ENCODE measurements at places on chromosomes 6 and 20.

- DNase-seq, result no peak
These were observed 48.8 kb downstream of the CTCFL start for GRCh38 chr20:57476084-57476526.

DNA sequence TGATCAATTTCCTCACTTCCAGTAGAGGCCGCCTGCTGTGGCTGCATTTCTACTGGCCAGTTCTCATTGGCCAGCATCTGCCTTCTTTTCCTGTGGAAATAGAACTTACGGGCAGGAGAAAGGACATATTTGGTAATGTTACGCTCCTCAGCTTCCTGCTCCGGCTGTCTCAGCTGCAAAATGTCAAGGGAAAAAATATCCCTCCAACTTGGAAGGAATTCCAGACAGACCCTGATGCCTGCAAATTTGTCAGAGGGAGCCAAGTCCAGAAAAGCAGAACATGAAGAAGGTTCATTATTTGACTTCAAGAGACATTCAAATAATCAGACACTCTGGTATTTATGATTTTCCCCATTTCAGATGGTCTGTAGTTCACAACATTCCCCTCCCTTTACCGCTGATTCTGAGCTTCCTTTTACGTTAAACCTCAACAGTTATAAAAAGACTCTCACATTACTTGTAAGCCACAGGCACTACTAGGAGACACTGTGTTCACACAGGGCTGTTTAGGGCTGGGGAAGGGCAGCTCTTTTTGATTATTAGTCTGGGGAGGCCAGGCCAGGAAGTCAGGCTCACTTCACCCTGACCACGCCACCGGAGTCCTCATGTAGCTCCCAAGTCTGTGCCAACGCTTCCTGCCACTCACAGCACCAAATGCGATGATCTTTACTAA is 179.6 kb upstream of the CCN2 start:
- no peak for DNase-seq

GRCh38 chr6:52552278-52552643 is 24.6 kb downstream of the TRAM2 start:
- DNase-seq, result no peak

DNA sequence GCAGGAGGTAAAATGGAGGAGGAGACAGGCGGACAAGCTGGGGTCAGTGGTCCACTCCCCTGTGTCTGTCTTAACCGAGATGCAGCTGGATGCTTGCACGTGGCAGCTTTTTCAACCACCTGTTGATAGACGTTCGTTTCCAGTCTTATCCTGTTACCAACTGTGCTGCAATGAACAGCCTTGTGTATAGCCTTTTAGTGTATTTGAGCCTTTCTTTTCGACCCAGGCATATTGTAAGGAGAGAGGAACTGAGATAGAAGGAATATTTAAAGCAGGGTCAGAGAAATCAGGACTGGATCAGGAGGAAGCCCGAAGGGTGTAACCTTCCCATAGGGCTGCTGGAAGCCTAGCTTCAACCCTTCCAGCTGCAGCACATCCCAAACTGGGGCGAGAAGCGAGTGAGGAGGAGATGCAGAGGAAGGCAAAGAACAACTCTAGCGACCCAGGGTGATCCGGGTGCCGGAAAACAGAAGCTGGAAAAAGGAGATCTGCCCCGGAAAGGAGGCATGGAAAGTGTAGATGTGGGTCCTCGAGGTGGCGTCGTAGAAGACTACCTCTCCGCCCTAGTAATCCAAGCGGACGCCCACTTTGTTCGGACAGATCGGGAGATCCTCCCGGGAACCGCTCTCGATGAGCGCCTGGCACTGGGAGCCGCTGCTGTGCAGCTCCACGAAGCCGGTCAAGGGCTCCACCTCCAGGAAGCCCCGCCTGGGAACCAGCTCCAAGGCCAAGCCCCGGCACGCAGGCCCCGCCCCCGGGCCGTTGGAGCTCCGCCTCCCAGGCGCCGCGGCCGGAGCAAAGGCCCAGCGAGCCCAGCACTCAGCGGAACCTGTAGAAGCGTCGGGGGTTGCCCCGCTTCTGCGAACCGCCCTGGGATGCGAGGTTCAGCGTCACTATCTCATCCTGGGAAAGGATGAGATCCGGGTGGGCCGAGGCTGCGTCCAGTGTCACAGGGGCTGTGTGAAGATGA is 11.2 kb downstream of the TRIM31 start:
- peak; percentile 73 for DNase-seq

DNA sequence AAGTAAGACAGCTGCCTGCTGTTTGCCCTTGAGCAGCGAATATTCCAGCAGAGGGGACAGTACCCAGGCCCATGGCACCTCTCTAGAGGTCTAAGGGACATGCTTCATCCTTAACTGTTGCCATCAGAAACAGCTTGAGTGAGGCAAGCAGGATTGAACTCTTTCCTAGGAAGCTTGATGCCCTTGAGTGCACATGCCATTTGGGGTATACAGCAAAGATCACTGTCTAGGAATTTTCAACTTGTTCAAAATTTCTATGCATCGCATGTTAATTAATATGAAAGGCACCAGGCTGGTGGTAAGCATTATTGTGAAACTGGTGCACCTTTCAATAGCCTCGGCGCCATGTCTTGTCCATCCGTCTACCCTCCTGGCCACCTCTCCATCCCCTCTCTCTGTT is 54.1 kb downstream of the EDN1 start:
- no peak for DNase-seq
